ENCODE measurements at places on chromosomes 5 and 9. TPM values are rescaled to one million over a fixed set of nuclear protein-coding genes. Genes with fewer than 3 reads are reported as not detected.

Gene PCDHA8
- total RNA-seq, result not detected

Gene UBTD2
- total RNA-seq, result 21.7 TPM

Gene GRM6
- total RNA-seq, result not detected

Gene SETX
- total RNA-seq, result 23.5 TPM
